Spinal cord (tissue), 10 donors: ENCODE measurements at places on chromosomes 11 and 22.

DNA sequence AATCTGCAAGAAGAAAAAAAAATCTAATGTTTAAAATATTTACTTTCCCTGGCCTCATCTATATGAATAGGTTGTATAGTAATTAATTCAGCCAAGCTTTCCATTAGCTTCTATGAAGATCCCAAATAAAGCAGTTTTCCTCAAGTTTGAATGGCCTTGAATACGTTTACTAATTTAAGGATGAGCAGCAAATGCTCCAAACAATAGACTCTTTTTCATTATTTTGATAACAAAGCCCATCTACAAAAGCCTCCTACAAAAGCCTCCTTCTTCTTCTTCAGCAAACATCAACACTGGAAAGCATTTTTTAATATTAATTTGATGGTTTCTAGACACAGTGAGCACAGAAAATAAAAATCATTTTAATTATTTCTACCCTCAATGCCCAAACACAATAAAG lies 1130.3 kb upstream of the CNTN5 start:
- no peaks in the 10 kb centered on the region for H3K4me1 ChIP-seq
- DNase-seq, result no peak
- no peaks in the 10 kb centered on the region for H3K36me3 ChIP-seq
- H3K27me3 ChIP-seq, result no peaks in the 10 kb centered on the region
- no peak overlapping the region for H3K4me3 ChIP-seq

- H3K4me3 ChIP-seq, result no peak overlapping the region
- H3K27ac ChIP-seq, result no peak overlapping the region
- H3K27me3 ChIP-seq, result no peaks in the 10 kb centered on the region
- peaks cover 33% of the 10 kb centered on the region for H3K4me1 ChIP-seq
- peaks cover 29% of the 10 kb centered on the region for H3K36me3 ChIP-seq
Observed at GRCh38 chr22:45533703-45534102, 31.0 kb downstream of the FBLN1 start.

GRCh38 chr11:92589512-92589911 lies 364.9 kb downstream of the FAT3 start:
- DNase-seq, result no peak
- H3K27me3 ChIP-seq, result no peaks in the 10 kb centered on the region
- H3K4me3 ChIP-seq, result no peak overlapping the region

- DNase-seq, result no peak
- H3K36me3 ChIP-seq, result no peaks in the 10 kb centered on the region
- no peak overlapping the region for H3K27ac ChIP-seq
Observed at GRCh38 chr11:93611836-93612677, 49.4 kb upstream of the CEP295 start.

DNA sequence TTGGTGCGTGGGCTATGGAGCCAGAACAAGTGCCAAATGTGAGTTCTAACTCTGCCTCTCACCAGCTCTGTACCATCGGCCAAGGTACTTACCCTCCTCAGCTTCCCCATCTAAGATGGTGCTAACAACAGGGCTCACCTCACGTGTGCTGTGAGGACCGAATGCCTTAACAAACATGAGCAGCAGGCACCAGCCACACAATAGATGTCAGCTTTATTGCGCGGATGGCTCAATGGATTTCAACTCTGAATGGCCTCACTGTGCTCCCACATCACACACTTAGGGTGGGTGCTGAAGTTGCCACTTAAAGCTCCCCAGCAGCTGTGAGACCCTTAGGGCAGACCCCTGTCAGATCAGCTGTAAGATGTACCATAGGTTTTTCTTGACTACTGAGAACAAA lies 24.1 kb downstream of the RELT start:
- H3K36me3 ChIP-seq, result peaks cover 49% of the 10 kb centered on the region
- DNase-seq, result no peak
- H3K27ac ChIP-seq, result no peak overlapping the region
- peaks cover 14% of the 10 kb centered on the region for H3K4me1 ChIP-seq
- H3K27me3 ChIP-seq, result no peaks in the 10 kb centered on the region

DNA sequence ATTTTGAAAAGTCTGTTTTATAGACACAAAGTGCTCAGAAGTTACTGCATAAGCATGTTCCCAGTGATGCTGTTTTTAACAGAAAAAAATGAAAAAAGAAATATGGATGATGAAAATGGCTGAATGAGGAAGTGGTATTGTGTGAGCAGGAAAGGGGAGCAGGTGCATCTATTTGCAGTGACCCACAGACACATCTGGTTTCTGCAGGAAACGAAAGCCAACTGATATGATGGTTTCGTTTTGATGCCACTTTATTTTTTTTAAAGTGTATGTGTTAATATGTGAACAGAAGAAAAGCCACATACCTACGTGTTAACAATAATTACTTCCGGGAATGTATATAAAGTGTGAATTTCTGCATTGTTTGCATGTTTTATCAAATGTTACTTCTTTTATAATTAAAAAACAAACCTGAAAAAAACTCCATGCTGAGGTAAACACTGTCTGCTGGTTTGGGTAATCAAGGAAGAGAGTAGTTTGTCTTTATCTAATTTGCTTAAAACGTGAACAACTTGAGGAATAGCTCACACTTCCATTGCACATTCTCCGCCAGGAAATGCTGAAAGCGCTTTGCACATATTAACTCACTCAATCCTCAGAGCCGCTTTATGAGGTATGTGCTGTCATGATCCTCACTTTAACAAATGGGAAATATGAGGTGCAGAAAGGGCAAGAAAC lies 1335.9 kb downstream of the TBC1D22A start:
- H3K36me3 ChIP-seq, result no peaks in the 10 kb centered on the region
- H3K4me3 ChIP-seq, result no peak overlapping the region
- no peaks in the 10 kb centered on the region for H3K27me3 ChIP-seq
- DNase-seq, result no peak
- no peak overlapping the region for H3K27ac ChIP-seq
- peaks cover 15% of the 10 kb centered on the region for H3K4me1 ChIP-seq

DNA sequence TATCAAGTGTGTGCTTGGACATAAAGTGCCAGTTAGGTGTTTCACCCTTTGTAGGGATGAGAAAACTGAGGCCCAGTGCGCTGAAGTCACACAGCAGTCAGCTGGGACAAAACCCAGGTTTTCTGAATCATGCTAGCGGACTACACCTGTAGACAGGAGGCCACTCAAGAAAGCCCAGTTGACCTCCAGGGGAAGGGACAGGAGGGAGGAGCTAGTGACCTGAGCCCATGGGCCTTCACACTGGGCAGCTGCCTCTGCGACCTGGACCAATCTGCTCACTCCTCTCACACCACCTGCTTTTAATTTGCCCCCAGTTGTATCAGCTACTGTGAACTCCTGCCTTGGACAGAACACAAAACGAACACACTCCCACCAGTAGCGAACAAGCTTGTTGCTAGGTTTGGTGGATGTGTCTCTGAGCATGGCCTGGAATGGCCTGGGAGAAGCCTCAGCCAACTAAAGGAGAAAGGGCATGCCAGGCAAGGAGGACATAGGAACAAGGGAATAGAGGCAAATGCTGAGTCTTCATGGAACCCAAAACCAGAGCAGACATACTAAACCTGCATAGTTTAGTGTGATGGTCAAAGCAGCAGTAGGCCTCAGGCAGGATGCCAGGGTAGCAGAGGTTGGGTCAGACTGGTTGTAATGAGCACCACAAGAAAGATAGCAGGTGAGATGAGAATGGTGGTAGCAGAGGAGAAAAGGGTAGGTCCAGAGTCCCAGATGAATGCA lies 7.2 kb downstream of the LMO1 start:
- peaks cover 8% of the 10 kb centered on the region for H3K4me1 ChIP-seq
- H3K27ac ChIP-seq, result no peak overlapping the region
- H3K27me3 ChIP-seq, result peaks cover 10% of the 10 kb centered on the region
- no peak for DNase-seq
- no peaks in the 10 kb centered on the region for H3K36me3 ChIP-seq
- no peak overlapping the region for H3K4me3 ChIP-seq

GRCh38 chr11:65118097-65118837 lies 766 bp upstream of the ZNHIT2 start:
- peaks cover 61% of the 10 kb centered on the region for H3K36me3 ChIP-seq
- no peaks in the 10 kb centered on the region for H3K27me3 ChIP-seq
- DNase-seq, result no peak
- H3K4me1 ChIP-seq, result peaks cover 64% of the 10 kb centered on the region

GRCh38 chr22:20060700-20061480 lies 19.2 kb upstream of the DGCR8 start:
- H3K27ac ChIP-seq, result no peak overlapping the region
- H3K36me3 ChIP-seq, result peaks cover 69% of the 10 kb centered on the region
- H3K27me3 ChIP-seq, result no peaks in the 10 kb centered on the region
- no peak overlapping the region for H3K4me3 ChIP-seq
- H3K4me1 ChIP-seq, result no peaks in the 10 kb centered on the region

GRCh38 chr22:29964776-29965175 lies 81.8 kb downstream of the MTMR3 start:
- H3K27ac ChIP-seq, result no peak overlapping the region
- no peaks in the 10 kb centered on the region for H3K4me1 ChIP-seq
- no peaks in the 10 kb centered on the region for H3K27me3 ChIP-seq
- H3K4me3 ChIP-seq, result no peak overlapping the region

DNA sequence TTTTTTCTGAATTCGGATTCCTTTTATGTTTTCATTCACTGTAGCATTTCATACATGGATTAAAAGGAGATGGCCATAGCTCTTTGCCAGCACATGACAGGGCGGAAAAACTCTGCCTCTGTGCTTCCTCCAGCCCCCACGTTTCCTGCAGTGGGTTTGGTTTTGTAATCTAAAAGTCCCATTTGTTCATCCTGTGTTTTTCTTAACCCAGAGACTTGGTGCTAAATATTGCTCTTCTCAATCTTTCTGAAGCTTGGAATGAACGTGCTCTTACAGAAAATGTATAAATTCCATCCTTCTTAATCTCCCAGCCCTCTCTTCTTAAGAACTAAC lies 89.9 kb downstream of the PPP6R3 start:
- no peaks in the 10 kb centered on the region for H3K4me1 ChIP-seq
- no peak for DNase-seq
- H3K4me3 ChIP-seq, result no peak overlapping the region
- no peak overlapping the region for H3K27ac ChIP-seq
- H3K36me3 ChIP-seq, result peaks cover 16% of the 10 kb centered on the region

DNA sequence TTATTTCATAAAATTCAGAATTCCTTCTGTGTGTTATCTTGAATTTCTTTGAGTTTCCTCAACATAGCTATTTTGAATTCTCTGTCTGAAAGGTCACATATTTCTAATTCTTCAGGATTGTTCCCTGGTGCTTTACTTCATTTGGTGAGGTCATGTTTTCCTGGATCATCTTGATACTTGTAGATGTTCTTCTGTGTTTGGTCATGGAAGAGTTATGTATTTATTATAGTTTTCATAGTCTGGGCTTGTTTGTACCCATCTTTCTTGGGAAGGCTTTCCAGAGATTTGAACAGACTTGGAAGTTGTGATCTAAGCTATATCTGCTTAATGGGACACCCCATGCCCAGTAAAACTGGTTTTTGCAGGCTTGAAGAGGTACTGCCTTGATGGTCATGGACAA lies 149.6 kb downstream of the METTL15 start:
- H3K27me3 ChIP-seq, result no peaks in the 10 kb centered on the region
- H3K4me3 ChIP-seq, result no peak overlapping the region
- H3K27ac ChIP-seq, result no peak overlapping the region
- DNase-seq, result no peak
- H3K36me3 ChIP-seq, result no peaks in the 10 kb centered on the region

DNA sequence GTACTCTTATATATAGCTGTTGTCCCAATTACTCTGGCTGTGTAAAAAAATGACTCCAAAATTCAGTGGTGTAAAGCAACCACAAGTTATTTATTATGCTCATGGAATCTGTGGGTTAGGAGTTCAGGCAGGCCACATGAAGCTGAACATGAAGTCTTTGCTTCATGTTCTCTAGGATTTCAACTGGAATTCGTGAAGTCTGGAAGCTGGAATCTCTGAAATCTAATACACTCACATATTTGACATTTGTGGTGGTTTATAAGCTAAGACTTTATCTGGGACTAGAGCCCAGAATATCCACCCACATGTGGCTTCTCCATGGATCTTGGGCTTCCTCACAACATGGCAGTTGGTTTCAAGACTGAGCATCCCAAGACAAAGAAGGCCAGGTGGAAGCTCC lies 430.6 kb downstream of the MIAT start:
- no peak overlapping the region for H3K27ac ChIP-seq
- DNase-seq, result no peak
- peaks cover 25% of the 10 kb centered on the region for H3K4me1 ChIP-seq

GRCh38 chr11:4178813-4179662 lies 84.4 kb downstream of the RRM1 start:
- no peak overlapping the region for H3K4me3 ChIP-seq
- DNase-seq, result no peak
- H3K27ac ChIP-seq, result no peak overlapping the region
- H3K36me3 ChIP-seq, result no peaks in the 10 kb centered on the region

- no peak overlapping the region for H3K4me3 ChIP-seq
- DNase-seq, result no peak
- H3K4me1 ChIP-seq, result no peaks in the 10 kb centered on the region
- H3K36me3 ChIP-seq, result peaks cover 47% of the 10 kb centered on the region
- no peak overlapping the region for H3K27ac ChIP-seq
- no peaks in the 10 kb centered on the region for H3K27me3 ChIP-seq
Observed at GRCh38 chr11:20099527-20099926, 60.7 kb downstream of the DBX1 start.

DNA sequence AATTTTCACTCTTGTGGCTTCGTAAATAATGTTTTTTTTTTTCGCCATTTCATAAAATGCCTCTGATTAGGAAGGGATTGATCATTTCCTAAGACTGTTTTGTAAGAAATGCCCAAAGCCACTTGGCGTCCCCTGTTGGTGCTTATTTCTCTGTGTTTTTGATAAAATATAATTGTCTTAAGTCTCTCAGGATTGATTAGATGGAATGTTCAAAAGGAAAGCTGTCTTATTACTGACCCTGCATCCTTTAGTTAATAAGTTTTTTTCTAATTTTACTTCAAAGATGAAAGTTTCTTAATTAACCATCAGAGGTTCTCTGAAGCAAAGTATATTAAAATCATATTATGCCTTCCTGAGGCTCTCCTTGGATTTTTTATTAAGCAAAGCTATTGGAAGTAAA lies 624.3 kb upstream of the TENM4 start:
- no peak for DNase-seq
- H3K4me3 ChIP-seq, result no peak overlapping the region
- no peaks in the 10 kb centered on the region for H3K27me3 ChIP-seq

GRCh38 chr22:31036671-31037550 lies 44.2 kb upstream of the SMTN start:
- H3K4me1 ChIP-seq, result peaks cover 5% of the 10 kb centered on the region
- no peaks in the 10 kb centered on the region for H3K36me3 ChIP-seq
- no peak overlapping the region for H3K4me3 ChIP-seq
- H3K27ac ChIP-seq, result no peak overlapping the region
- no peak for DNase-seq
